Colonic mucosa (tissue), 4 donors: ENCODE measurements at places on chromosomes 11 and 22.
A peak's percentile ranks its signal among the peaks of the same experiment; 100 is the strongest.

DNA sequence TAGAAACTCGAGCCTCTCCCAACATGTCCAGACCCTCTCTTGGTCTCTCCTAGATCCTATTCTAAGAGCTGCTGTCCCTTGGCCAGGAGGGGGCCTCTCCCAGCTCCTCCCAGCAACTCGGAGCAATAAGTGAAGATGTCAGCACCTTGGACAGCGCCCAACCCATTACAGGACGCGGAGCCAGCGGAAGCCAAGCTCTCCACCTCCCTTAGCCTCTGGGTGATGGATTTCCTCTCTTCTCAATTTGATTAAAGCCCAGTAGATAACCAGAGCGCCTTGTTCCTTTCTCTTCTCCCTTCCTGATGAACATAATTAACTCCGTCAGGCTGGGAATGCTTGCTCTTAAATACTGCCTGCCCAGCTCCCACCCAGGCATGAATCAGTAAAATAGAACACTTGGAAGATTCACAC, 26.2 kb upstream of the TPBGL start:
- peak; percentile 82 for DNase-seq

DNA sequence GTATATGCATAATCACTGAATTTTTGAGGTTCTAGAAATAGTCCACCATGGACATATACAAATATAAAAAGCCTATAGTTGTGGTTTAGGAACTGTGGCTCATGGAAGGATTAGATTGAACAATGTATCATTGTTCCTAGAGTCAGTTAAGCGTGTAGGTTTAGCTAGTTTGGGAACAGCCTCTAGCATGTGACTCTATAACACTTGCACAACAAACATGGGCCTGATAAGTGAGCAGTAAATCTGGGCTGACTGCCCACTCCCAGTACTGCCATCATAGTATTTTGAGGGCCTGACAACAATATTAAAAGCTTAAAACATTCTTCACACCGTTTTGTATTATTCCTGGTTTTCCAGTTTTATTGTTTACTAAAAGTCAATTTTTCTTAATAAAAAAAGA, 47.0 kb downstream of the YAP1 start:
- DNase-seq: peak; percentile 78

DNA sequence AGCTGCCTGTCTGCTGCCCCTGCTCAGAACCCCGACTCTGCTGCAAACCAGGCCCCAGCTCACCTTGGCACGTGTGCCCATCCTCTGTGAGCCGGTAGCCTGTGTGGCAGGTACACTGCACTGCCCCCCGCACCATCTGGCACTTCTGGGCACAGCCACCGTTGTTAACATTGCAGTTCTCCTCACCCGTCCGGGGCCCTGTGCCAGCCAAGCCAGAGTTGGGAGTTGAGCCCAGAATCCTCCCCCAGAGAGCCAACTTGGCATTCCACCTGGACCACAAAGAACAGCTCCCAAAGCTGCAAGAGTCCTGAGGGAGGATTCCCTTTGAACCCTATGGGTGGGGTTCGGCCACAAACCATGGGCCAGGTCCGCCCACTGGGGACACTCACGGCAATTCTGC, 22.5 kb downstream of the LRP4 start:
- no peak for DNase-seq

GRCh38 chr11:87428266-87428665, 390.5 kb downstream of the TMEM135 start:
- no peak for DNase-seq

DNA sequence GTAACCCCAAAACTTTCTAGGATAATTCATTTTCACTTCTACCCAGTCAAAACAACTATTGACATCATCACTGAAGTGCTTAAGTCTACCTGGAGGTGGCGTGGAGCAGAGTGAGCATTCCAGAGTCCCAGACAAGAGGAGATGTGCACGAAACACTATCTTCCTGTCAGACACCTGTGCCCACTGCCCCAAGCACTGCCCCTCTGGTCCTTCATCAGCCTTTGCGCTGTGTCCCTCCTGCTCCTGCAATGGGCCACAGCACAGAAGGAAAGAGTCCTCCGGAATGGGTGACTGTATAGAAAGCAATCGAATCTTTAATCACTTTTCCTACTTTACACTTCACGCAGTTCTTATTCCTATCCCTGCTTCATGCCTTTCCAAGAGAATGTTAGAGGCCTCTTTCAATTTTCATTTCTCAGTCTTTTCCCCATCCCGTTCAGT, 512 bp upstream of the GRIA4 start:
- DNase-seq: peak; percentile 21

DNA sequence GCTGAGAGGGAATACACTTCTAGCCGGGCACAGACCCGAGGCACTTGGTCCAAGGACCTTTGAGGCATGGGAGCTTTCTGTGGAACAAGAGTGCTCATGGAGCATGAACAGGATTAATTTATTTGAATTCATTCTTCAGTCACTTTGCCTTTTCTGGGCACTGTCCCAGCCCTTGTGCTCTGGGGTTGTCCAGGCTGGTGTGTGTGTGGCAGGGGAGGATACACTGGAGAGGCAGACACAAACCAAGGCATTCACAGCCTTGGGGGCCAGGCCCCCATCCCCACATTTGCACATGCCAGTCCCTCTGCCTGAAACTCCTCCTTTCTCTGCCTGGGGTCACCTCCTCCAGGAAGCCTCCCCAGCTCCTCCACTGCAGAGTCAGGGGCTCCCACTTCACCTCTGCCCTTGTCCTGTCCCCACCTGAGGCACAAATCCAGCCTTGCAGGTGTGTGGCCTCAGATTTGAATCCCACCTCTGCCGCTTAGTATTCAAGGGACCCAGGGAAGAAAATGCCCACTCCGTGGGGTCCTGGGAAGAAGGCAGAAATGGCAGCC, 55.5 kb downstream of the MYO7A start:
- DNase-seq: no peak

GRCh38 chr22:29470159-29470855, 9.7 kb upstream of the NEFH start:
- peak; percentile 68 for DNase-seq

DNA sequence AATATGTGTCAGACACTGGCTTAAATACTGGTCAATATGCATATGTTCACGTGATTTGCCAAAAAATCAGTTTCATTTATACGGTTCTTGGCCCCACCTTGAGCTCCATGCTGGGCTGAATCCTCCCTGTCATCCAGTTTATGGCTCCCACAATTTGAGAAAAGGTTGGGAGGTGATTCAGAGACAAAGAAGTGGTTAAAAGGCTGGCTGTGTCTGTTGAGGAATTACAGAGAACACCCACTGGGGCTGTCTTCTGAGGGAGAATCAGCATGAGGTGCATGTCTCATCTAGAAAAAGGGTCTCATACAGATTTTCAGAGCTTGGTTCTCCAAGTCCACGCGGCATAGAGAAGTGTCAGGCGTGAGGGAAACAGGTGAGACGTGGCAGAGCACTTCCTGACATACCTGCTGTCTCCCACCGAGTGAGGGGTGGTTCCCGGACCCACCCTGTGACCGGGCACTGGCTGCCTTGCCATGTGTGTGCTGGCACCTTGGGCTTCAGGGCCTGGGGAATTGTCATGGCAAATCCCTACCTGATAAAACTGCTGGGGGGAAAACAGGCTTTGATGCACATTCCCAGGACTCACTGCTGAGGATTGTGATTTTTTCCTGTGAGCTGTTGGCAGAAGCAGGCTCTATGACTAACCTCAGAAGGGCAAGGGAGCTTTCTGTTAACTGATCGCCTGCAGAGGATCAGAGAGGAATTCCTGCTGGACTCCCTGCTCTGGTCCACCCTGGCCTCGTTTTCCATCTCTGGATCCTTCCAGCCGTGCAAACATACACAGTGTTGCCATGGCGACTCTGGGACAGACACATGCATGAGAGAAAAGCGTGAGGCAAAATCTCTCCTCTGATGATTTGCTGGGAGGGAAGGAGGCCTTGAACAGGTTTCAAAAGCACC, 223.6 kb downstream of the ADAMTS15 start:
- DNase-seq: peak; percentile 33

DNA sequence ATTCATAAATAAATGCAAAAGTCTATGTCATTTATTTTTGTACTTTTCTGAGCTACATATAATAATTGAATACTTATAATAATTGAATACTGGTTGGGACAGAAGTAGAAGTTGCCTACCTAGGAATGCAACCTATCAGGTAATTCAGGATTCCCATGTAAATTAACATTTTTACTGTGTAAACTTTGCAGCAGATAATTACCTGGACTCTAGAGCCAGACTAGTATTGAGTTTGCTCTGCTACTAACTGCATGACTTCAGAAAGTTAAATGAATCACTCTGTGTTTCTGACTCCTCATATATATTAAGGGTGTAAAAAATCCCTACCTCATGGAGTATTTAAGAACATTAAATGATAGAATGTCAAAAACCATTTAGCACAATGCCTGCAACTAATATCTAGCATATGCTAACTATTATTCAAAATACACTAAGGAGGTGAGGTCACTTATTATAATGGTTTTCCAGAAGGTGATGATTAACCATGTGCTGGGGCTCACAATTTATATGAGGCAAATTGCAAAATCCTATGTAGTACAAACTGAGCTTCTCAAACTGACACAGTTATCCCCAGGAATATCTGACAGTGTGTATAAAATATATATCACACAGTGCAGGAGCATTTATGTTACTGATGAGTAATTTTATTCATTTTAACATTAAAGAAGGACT, 138.1 kb upstream of the ANO3 start:
- DNase-seq: no peak

GRCh38 chr11:103384652-103385051, 275.4 kb downstream of the DYNC2H1 start:
- no peak for DNase-seq

DNA sequence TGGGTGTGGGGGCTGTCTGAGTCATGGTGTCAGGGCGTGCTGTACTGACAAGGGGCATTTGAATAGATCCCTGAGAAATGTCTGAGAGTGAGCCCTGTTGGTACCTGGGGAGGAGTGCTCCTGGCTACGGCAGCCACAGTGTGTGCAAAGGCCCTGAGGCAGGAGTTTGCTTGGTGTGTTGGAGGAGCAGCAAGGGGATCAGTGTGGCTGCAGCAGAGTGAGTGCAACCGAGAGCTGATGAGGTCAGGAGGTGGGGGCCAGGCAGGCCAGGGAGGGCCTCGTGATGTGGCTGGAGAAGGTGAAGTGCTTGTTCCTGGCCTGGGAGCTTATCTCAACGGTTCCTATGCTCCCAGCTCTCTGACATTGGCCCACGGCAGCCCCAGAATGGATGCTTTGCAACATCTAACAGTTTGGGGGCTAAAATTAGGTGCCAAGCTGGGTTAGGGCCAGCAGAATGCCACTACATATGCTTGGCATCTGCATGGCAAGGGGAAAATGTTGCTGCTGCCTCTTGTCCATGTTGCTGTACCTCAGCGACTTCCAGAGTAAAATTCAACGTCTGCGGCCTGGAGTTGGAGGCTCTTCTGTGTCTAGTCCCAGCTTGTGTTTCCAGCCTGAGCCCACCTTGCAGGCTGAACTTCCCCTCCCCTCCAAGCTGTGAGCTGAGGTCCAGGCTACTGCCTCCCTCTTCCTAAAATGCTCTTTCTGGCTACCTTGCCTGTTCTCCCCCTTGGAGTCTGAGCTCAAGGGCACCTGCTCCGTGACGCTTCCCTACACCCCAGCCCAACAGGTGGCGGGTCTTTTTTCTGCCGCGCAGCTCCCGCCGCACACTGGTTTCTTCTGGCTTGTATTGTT, 48.2 kb upstream of the MYEOV start:
- DNase-seq: peak; percentile 13

DNA sequence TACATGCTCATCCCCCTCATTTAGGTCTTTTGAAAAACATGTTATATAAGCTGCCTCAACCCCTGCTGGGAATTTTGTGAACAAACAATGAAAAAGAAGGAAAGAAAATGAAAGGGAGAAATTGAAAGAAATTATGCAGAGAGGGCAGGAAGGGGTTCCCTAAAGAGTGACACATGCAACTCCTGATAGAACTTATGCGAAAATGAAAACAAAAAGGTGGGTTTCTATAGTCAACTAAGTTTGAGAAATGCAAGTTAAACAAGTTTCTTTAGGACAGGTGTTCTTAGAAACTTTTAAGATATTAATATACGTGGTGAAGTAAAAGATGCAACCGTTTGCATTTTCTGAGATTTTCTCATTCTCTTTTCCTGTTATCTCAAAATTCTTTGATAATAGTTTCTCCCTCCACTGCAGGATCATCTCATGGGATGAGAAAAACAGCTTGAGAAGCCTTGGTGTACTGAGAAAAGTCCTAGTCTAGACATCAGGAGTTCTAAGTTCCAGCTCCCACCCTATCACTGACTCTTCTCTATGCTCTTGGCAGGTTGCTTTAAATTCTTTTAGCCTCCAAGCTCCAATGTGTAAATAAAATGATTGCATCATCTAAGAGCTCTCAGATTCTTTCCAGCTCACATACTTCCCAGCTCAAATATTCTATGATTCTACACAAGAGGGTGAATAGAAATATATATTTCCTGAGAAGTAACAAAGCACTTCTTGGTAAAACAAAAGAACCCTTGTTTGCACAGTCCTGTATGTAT, 109.2 kb downstream of the FAM76B start:
- no peak for DNase-seq

DNA sequence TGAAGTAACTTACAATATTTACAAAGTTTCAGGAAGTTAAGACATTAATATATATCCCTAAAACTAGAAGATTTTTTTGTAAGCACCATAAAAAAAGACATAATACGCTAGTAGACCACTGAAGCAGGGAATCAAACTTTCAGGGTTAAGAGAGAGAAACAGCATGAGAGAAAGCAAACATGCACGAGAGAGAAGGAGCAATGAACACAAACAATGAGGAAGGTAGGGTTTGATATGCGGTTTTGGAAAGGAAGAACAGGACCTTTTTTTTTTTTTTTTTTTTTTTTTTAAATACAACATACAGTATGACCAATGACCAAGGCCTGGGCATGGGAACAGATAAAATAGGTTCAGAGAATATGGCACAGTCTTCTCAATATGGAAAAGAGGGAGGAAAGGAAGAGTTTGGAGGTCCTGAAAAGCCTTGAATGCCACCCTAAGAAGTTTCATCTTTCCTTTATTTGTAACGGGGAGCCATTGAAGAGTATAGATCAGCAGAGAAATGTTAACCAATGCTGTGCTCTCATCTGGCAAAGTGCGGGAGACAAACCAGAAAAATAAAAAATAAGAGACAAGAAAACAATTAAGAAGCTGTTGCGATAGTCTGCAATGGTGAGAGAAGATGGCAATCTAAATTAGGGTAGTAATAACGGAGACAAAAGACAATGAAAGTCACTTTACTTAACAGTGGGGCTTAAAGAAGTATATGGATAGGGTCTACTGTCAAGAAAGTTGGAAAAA, 101.0 kb downstream of the USP35 start:
- DNase-seq: no peak

DNA sequence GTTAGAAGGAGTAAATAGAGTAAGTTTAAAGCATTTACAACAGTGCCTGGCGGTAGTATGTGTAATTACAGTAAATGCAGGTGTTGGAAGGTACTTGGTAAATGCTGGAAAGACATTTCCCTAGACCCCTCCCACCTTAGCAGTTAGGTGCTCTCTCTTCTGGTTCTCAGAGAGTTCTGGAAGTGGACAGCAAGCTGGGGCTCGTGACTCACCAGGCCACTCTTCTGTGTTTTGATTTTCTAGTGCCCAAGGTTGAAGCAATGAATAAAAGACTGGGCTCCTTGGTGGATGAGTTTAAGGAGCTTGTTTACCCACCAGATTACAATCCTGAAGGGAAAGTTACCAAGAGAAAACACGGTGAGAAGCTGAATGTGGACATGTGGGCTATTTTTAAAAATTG, 27.6 kb downstream of the SNU13 start:
- no peak for DNase-seq
